GF-D8 (cell line): ENCODE measurements at places on chromosomes 7 and 10.

- no peak for DNase-seq
These were observed 106.7 kb downstream of the NKX6-2 start for GRCh38 chr10:132679217-132679595.

DNA sequence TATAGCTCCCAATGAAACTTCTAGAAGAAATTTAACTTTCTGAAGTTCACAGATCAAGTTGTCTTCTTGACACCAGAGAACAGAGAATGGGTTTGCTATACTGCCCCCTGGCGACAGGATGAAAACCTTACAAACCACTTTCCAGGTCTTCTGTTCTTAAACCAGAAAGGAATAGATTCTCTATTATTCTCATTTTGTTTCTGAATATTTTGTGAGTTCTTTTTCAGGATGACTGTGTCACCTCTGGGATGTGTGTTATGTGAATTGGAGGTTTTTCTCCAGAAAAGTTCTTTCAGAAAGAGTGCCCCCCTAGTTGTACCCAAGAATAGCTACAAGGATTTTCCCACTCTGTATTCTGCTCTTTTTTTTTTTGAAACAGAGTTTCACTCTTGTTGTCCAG lies 6.3 kb downstream of the IFT22 start:
- DNase-seq: no peak

GRCh38 chr10:126256864-126257263 lies 131.4 kb downstream of the ADAM12 start:
- DNase-seq: no peak

DNA sequence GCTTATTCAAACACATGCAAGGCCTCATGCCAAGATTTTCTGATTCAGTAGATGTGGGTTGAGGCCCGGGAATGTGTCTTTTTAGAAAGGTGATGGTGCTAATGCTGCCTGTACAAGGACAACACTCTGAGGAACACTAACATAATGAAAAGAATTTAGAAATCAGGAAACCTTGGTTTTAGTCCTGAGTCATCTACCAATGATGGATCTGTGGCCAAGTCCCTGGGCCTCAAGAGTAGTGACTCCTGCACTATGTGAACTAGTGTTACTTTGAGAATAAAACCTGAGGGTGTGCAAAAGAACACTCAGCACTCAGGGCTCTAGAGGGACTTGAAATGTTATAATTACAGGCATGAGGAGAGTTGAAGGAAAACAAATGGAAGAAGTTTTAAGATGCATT lies 741.7 kb upstream of the GALNT17 start:
- no peak for DNase-seq

GRCh38 chr10:79392506-79393176 lies 45.4 kb downstream of the PPIF start:
- no peak for DNase-seq

DNA sequence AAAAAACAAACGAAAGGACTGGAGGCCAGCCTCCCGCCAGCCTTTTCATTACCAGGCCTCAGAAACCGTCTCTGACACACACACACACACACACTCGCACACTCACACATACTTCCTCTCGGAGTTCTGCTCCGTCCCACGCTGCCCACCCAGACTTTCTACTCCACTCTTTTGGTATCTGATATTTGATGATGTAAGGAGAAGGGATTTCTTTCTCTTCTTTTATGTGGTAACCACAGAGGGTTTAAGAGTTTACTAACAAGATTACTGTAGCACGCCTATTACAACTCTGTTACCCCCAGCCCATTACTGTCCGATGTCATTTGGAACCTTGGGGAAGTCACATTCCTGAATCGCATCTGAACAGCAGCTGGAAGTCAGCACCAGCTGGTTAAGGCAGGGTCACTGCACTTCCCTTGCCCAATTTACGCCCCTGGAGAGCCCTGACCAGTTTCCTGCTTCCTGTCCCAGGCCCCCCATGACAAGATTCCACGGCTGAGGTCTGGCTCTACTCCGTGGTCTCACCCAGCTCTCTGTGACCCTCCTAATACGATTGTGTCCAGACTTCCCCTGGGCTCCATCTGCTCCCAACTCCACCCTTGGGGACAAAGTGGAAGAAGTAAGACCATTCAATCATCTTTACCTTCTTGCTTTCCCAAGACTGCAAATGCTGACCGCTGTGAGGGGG lies 1.1 kb downstream of the DENND2A start:
- no peak for DNase-seq
